ENCODE measurements at places on chromosomes 2 and 18. TPM values are rescaled to one million over a fixed set of nuclear protein-coding genes. Genes with fewer than 3 reads are reported as not detected.
A peak's percentile ranks its signal among the peaks of the same experiment; 100 is the strongest.

DNAJC5G gene
- not detected for total RNA-seq

FNDC4 gene
- not detected for total RNA-seq

LIMS4 gene
- 0.89 TPM for total RNA-seq

GRCh38 chr2:161418275-161418714 lies 2.2 kb downstream of the TBR1 start:
- H3K27ac ChIP-seq = no peak overlapping the region
- peaks cover 5% of the 10 kb centered on the region for H3K36me3 ChIP-seq
- H3K27me3 ChIP-seq = peaks cover 91% of the 10 kb centered on the region
- H3K4me3 ChIP-seq = peak overlapping the region; percentile 86
- H3K4me1 ChIP-seq = peaks cover 42% of the 10 kb centered on the region

DNA sequence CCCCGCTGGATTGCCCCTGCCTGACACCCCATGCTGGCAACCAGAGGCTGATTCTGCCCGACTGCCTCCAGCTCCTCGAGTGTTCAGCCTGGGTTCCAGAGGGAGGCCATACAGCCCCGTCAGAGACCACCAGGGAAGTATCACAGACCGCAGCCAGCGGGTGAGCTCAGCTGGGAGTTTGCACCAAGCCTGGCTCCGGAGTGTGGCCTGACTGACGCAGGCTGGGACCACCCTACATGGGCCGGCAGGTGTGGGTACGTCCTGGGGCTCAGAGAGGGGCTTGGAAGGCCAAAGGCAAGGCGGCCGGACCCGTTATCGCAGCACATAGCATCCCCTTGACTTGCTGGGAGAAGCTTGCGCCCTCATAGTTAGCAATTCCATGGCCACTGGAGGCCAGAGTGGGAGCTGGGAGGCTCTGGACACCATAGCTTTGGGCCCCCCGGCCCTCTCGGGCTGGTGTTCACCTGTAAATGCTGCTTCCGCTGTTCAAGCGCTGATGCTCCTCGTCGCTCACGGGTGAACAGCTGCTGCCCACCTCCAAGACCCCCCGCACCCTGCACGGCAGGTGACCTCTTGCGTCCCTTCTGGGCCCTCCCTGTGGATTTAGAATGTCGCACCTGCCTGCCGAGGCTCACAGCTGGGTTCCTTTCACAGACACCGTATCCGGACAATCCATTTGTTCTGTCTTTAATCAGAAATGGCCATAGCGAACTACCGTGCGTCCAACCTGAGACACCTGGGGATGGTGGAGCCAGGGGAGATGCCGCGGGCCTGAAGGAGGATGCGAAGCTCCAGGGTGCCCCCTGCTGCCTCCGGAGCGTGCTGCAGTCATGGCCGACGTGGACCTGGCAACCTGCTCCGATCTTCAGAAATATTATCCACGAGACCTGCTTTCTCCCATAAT lies 31.2 kb upstream of the SLC66A3 start:
- peaks cover 4% of the 10 kb centered on the region for H3K27me3 ChIP-seq
- no peak overlapping the region for H3K4me3 ChIP-seq
- peaks cover 7% of the 10 kb centered on the region for H3K4me1 ChIP-seq
- H3K36me3 ChIP-seq = no peaks in the 10 kb centered on the region

- H3K4me1 ChIP-seq = peaks cover 3% of the 10 kb centered on the region
- H3K27me3 ChIP-seq = peaks cover 7% of the 10 kb centered on the region
- H3K4me3 ChIP-seq = no peak overlapping the region
Measured at GRCh38 chr18:6733758-6734157, 4.2 kb downstream of the ARHGAP28 start.

- no peak overlapping the region for H3K27ac ChIP-seq
- no peaks in the 10 kb centered on the region for H3K36me3 ChIP-seq
- H3K27me3 ChIP-seq = no peaks in the 10 kb centered on the region
- no peak overlapping the region for H3K4me3 ChIP-seq
Measured at GRCh38 chr2:159684796-159685195, 27.5 kb upstream of the MARCHF7 start.

DNA sequence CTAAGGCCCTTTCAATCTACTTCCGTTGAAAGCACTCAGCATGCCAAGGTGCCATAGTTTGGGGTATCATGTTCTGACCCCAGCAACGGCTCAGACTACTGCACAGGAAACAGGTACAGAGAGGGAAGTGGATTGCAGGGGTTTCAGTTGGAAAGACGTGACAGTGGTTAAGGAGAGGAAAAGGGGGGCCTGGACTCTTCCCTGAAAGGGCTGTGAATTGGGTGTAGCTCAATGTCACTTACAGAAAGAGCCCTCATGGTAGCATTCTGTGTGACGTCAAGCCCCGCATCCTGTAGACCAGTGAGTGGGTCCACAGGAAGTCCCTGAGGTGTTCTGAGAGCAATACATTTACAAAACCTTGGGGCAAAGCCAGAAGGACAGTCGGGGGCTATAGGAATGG lies 121.5 kb upstream of the GYPC start:
- H3K36me3 ChIP-seq = no peaks in the 10 kb centered on the region
- H3K27ac ChIP-seq = no peak overlapping the region
- no peak overlapping the region for H3K4me3 ChIP-seq
- peaks cover 6% of the 10 kb centered on the region for H3K4me1 ChIP-seq

DNA sequence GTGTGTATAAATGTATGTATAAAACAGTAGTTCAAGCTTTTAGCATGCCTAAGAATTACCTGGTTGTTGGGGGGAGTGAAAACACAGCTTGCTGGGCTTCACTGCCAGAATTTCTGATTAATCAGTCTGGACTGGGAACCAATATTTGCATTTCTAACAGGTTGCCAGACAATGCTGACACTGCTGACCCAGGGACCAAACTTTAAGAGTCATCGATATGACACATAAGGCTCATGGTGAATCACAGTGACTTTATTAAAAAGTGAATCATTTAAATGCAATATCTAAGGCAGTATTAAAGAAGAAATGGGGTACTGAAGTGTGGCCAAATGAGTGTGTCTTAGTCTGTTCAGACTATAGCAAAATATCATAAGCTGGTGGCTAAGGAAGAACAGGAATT lies 195.9 kb upstream of the DTNA start:
- no peak overlapping the region for H3K4me3 ChIP-seq
- no peak overlapping the region for H3K27ac ChIP-seq
- no peaks in the 10 kb centered on the region for H3K4me1 ChIP-seq
- H3K36me3 ChIP-seq = peaks cover 6% of the 10 kb centered on the region
- no peak for DNase-seq

DNA sequence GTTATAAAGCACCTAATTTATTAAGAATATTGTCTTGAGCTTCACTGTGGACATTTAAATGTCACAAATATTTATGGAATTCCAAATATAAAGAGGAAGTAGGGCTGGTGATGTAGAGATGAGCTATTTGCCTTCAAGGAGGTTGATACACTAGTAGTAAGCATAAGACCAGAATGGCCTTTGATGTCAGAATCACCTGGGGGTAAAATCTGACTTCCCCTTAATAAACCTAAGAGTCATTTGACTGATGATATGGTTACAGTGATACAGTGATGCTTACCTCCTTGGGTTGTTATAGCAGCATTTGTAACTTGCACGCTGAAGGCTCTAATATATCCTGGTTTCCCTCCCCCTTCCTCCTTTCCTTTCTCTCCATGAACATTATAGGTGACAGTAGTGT lies 143.7 kb downstream of the CERS6 start:
- no peak overlapping the region for H3K27ac ChIP-seq
- DNase-seq = no peak
- no peak overlapping the region for H3K4me3 ChIP-seq

GRCh38 chr2:99605036-99605435 lies 115.2 kb upstream of the REV1 start:
- peaks cover 14% of the 10 kb centered on the region for H3K27me3 ChIP-seq
- no peak overlapping the region for H3K4me3 ChIP-seq
- no peaks in the 10 kb centered on the region for H3K4me1 ChIP-seq
- no peak for DNase-seq

All from natural killer cell treated with Interleukin-12 subunit alpha and Interleukin-12 subunit beta and Interleukin-15 and Interleukin-18, amount 100 ng/mL, for 72 hours (primary cell).